ENCODE measurements at places on chromosomes 1 and 21. TPM values are rescaled to one million over a fixed set of nuclear protein-coding genes. Genes with fewer than 3 reads are reported as not detected.

Gene KIF17
- not detected for total RNA-seq

Gene COL9A2
- total RNA-seq: 12.4 TPM

Gene HLX
- total RNA-seq: 0.77 TPM

DNA sequence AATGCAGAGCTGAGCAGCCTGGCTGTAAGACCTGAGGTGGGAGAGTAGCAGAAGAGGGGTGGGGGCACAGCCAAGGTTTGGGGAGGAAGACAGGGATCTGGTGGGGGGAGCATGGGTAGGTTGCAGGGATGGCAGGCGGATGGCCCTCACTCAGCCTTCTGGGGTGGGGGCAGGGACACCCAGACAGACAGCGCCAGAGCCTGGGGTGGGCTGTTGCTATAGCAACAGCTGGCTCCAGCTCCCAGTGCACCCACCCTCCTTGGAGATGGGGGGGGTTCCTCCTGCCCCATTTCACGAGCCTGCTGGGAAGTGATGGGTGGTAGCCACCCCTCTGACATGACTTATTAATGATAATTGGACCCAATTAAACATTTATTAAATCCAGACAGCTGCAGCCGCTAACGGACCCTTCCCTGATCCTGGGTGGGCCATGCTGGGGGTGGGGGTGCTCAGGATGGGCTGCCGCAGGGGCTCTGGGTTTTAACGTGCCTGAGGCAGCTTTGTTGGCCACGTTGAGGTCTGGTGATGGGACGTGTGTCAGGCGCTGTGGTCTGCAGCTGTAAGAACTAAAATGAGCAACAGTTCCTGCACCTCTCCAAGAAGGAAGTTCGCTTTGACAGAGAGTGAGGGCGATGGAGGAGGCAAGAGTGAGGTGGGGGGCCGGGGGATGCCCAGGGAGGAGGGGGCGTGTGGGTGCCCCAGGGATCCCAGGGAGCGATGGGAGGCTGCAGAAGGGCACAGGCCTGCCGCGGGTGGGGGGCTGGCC, 19.4 kb downstream of the AGRN start:
- peak; percentile 80 for DNase-seq

Gene SMYD2
- total RNA-seq: 26.5 TPM

DNA sequence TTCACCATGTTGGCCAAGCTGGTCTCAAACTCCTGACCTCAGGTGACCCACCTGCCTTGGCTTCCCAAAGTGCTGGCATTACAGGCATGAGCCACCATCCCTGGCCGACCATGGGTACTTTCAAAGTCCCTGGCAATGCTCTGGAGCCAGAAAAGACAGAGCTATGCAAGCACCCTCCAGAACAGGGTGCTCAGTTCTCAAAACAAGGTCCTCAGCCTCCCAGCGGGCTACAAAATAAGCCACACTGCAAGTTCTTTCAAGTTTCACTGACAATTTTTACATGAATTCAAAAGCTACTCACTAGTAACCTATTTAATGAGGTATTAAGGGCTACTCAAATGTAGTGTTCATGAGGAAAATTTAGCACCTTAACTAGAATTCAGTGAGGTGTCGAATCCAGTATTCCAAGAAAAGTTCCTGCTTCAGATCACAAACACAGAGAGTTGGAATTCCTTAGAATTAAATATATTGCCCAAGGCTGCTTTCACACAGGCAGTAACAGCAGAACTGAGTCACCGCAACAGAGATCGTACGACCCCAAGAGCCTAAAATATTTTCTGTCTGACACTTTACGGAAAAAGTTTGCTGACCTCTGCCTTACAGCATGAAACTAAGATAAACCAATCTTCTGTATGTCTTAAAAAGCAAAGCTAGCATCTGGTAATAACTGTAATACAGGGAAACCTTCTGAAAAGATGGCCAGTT, 60.7 kb downstream of the HSF2BP start:
- DNase-seq: no peak

- DNase-seq: no peak
Observed at GRCh38 chr1:227939791-227940771, 7.7 kb downstream of the WNT9A start.

DNA sequence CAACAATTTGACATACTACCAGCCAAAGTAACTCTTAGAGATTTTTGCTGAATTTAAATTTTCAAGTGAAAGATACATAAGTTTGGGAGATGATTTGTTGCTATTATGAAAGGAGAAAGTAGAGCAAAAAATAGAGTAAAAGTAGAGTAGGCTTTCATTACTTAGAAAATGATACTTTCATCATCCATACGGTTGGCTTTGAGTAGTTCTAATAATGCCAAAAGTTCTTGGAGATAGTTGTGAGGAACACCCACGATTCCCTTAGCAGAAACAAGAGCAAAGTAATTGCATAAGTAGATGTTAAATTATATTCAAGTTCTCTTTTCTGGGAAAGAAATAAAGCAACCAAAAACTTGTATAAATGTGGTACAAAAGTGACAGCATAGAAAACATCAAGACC, 95.0 kb upstream of the VAV3 start:
- DNase-seq: no peak

- DNase-seq: no peak
Observed at GRCh38 chr1:238558156-238558555, 667.4 kb upstream of the ZP4 start.

DNA sequence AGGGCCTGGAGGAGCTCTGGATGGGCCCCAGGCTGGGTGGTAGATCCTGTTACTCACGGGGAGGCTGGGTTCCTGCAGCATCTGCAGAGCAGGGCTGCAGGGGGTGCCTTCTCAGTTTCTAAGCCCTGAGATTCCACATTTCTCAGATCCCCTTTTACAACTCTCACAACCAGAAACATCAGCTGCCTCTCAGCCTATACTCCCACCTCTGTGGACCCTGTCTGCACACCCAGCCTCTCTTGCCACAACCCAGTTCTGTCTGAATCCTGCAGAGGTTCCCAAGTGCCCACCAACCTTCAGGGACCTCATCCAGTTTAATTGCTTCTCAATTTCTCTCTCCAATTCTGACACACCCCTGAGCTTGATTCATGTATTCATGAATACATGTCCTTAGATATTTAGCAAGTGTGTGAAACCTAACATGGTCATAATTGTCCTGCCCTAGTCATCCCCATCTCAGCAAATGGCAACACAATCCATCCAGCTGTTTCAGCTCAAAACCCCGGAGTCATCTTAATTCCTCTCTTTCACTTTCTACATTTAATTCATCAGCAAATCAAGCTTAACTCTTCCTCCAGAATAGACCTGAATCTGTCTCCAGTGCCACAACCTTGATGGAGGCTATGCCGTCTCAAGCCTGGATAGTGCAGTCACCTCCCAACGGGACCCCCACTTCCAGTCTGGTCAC, 57.0 kb upstream of the NEK2 start:
- DNase-seq: no peak

GRCh38 chr21:45550522-45551210, 8.4 kb upstream of the SLC19A1 start:
- peak; percentile 79 for DNase-seq

Gene ATP6V1G3
- not detected for total RNA-seq

Gene KLF17
- total RNA-seq: not detected

Gene CDA
- not detected for total RNA-seq

- DNase-seq: no peak
Observed at GRCh38 chr1:76268341-76268740, 193.8 kb downstream of the ST6GALNAC3 start.

Gene GPR3
- total RNA-seq: 0.49 TPM

GRCh38 chr1:32150847-32151246, 28.6 kb upstream of the TXLNA start:
- DNase-seq: no peak

- DNase-seq: no peak
Observed at GRCh38 chr21:44878053-44878982, 4.8 kb upstream of the PTTG1IP start.

DNA sequence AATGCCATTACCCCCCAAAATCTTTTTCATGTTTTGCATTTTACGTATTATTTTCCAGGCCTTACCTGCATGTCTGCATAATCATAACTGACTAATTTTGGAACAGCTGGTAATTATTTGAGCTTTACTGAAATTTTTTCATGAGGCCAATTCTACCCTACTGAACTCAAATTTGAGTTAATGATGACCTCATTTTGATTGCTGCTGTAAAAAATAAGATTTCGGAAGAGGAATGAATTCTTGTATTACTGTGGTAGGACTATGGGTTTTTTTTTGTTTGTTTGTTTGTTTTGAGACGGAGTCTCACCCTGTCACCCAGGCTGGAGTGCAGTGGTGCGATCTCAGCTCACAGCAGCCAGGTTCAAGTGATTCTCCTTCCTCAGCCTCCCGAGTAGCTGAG, 2.6 kb upstream of the METTL18 start:
- no peak for DNase-seq

GRCh38 chr1:172143384-172144055, 277.0 kb upstream of the C1orf105 start:
- no peak for DNase-seq

- DNase-seq: no peak
Observed at GRCh38 chr1:196400478-196401451, 207.5 kb downstream of the KCNT2 start.

Gene SYCP1
- total RNA-seq: not detected

GRCh38 chr1:3186526-3186921, 117.5 kb downstream of the PRDM16 start:
- DNase-seq: no peak

- DNase-seq: no peak
Observed at GRCh38 chr1:61579802-61580201, 145.1 kb downstream of the TM2D1 start.

Gene DCST1
- not detected for total RNA-seq

DNA sequence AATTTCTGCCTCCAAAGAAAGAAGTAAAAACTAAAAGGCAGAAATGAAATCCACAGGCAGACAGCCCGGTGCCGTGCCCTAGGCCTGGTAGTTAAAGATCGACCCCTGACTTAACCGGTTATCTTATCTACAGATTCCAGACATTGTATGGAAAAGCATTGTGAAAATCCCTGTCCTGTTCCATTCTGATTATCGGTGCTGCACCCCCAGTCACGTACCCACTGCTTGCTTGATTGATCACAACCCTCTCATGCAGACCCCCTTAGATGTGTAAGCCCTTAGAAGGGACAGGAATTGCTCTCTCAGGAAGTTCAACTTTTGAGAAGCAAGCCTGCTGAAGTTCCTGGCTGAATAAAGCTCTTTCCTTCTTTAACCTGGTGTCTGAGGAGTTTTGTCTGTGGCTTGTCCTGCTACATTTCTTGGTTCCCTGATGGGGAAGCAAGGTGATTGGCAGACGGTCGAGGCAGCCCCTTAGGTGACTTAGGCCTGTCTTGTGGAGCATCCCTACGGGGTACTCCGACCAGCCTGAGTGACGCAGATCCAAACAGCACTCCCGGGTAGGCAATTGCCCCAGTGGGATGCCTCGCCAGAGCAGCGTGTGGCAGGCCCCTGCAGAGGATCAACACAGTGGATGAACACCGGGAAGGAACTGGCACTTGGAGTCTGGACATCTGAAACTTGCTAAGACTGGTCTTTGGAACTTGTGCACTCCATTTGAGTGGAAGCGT, 111.2 kb upstream of the PPM1J start:
- no peak for DNase-seq

Gene KRTAP8-1
- total RNA-seq: not detected

DNA sequence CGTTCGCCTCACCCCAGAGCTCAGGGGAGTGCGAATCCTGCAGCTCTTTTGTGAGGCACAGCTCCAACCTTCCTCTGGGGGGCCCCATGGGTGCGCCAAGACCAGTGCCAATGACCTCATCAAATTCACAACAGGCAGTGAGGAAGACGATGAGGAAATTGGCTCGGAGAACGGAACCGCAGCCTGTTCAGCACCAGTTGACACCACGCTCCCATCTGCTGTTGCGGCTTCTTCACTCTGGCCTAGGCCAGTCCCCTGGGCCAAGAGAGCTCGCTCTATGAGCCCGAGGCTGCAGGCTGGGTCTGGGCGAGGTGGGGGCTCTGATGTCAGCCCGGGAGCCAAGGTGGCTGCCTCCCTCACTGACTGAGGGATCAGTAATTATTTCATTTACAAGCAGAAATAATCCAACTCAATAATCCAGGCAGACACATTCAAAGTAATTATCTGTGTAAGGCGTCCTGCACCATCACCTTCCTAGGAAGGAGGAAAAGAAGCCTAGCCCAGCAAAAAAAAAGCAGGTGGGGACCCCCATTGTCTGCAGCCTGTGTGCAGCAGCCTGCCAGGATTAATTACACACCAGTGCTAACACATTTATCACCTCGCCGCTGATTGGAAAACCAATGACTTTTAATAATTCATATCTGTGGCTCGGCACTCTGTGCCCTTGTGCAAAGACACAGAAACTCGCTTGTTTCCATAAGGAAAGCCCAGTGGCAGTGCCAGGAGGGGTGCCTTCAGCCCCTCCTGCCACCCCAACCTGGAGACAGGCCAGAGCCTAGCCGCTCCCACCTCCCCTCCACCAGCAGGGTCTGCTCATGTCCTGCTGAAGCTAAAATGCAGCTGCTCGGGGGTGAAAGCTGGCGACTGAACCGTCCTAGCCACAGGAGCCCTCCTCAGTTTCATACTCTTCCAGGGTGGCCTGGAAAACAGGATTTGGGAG, 1.9 kb downstream of the PLEKHA6 start:
- no peak for DNase-seq

Gene RGSL1
- total RNA-seq: not detected

GRCh38 chr21:21612466-21612865, 614.3 kb downstream of the NCAM2 start:
- DNase-seq: no peak

DNA sequence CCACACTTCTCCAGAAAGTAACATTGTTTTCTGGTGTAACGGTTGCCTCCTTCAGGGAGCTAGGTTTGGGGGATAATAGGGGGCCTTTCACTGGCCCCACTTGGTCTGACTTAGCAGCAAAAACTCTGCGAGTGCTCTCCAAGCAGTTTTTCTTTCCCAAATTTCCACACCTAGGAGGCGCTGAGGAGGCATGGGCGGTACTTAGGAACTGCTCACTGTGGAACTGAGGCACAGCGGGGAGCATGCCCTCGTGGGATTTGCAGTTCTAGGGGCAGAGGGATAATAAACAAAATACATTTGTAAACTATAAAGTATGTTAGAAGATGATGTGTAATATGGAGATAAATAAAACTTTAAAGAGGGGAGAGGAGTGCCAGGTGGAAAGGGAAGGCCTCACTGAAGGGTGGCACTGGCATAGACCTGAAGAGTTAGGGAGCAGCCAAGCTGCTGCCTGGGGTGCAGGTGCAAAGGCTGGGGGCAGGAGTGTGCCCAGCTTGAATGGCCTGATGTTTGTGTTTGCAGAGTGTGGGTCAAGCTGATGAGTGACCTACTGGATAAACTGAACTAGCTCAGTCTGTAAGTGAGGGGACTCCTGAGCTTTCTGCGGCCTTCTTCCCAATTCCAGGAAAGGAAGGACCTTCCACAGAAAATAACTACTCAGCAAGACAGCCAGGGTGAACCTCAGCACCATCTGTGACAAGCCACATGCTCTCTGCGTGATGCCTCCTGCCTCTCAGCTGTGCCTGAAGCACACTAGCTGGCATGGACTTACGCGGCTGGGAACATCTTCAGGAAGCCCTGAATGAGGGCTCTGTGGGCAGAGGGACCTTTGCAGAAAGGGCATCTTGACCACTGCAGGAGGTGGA, 1.9 kb downstream of the EPHX1 start:
- DNase-seq: no peak

- DNase-seq: no peak
Observed at GRCh38 chr1:111747947-111748346, 7.8 kb upstream of the DDX20 start.

Gene MIGA1
- 11.6 TPM for total RNA-seq
